ENCODE measurements at places on chromosomes 3 and 15.

- DNase-seq, result no peak
These were observed 24.4 kb downstream of the TP63 start for GRCh38 chr3:189655617-189656016.

- no peak for DNase-seq
These were observed 33.9 kb upstream of the NANOGP8 start for GRCh38 chr15:35118960-35119359.

GRCh38 chr3:72301779-72302178 lies 516.8 kb upstream of the PROK2 start:
- DNase-seq, result no peak

GRCh38 chr3:15216501-15216900 lies 10.5 kb downstream of the CAPN7 start:
- DNase-seq, result no peak

DNA sequence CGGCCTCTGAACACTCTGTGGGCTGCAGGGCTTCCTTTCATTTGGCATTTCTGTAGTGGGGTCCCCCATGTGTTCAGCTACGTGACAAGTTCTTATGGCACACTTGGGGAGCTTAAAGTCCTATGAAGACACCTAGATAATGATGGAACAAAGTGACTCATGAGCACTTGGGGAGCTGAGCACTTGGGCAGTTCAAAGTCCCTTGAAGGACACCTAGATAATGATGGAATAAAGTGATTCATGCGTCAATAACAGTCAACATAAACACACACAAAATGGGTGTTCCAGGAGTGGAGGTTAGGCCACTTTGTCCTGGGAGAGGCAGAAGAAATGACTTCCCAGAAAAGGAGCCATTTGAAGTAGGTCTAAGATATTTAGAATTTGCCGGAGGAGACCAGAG lies 66.6 kb downstream of the LDHAL6B start:
- DNase-seq, result no peak

- no peak for DNase-seq
These were observed 8.7 kb upstream of the LRTM1 start for GRCh38 chr3:54936561-54936960.

DNA sequence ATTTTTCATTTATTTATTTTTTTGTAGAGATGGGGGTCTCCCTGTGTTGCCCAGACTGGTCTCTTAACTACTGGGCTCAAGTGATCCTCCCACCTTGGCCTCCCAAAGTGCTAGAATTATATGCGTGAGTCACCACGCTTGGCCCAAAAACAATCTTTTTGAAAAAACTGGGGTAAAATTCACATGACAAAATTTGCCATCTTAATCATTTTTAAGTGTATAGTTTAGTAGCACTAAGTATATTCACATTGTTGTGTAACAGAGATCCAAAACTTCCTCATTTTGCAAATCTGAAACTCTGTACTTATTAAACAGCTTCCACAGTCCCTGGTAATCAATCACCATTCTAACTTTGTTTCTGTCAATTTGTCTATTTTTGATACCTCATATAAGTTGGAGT lies 5.2 kb downstream of the SNX1 start:
- no peak for DNase-seq

- no peak for DNase-seq
These were observed 117.6 kb upstream of the EIF1B start for GRCh38 chr3:40191850-40192448.

- DNase-seq, result peak; percentile 71
These were observed 45.5 kb downstream of the CBLB start for GRCh38 chr3:105823149-105823867.

DNA sequence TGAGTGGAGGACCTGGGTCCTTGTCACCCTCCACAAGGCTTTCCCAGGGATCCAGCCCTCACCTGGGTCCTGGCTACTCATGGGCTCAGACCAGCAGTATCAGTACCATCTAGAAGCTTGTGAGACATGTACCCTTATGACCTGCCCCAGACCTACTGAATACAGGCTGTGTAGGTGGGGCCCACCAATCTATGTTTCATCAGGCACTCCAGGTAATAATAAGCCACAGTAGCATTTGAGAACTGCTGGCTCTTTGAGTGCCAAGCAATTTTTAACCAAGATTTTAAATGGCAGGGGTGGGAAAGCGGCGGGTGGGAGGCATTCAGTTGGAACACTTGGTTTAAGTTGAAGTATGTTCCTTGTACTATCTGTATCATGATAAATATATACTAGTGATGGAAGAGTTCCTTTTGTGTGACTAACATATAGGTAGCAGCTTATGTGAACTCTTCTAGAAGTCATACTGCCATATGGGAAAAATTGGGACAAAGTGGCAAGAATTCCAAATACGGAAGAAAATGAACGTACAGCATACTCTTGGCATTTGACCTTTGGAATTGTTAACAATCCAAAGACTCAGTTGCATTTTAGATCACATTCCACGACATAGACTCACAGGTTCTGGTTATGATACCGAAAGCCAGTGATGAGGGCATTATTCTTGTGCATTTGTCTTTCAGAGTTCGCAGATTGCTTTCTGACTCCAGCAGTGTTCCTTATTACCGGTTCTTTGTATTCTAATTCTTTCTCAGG lies 190.4 kb downstream of the GHSR start:
- no peak for DNase-seq

DNA sequence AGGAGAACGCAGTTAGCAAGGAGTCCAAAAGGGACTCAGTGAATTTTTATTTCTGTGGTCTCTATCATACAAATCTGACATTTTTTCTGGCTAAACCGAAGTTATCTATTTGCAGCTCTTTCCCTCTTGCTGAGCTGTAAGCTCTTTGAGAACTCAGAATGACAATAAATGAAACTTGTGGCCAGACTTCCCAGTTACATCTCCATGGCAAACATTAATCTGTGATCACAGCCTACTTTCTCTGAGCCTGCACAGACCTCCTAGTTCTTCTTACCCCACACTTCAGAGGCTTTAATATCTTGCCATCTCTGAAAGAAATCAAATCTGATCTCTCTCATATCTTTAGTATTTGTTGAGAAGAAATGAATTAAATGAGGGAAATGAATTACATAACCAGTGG lies 58.0 kb downstream of the PLD1 start:
- DNase-seq, result no peak

GRCh38 chr3:188233320-188233719 lies 79.4 kb downstream of the LPP start:
- DNase-seq, result no peak

- no peak for DNase-seq
These were observed 48.1 kb upstream of the OXTR start for GRCh38 chr3:8817486-8817885.

DNA sequence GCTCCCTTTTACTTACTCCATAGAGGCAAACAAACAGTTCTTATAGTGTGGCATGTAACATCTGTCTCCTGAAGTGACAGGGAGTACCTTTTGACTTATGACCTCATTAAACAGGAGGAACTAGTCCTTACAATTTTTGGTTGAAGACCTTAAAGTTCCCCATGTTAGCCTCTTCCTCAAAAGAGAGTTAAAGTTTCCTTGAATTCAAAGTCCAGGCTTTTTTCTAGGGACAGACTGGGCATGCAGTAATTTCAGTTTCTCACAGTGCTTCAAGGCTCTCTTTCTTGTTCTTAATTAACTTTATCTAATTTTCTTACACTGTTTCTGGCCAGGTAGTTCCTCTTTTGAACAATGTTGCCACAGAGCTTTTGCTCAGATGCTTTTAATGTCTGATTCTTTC lies 12.1 kb downstream of the GOLM2 start:
- no peak for DNase-seq

GRCh38 chr15:49506341-49506740 lies 83.3 kb downstream of the FGF7 start:
- no peak for DNase-seq

- DNase-seq, result no peak
These were observed 382.7 kb upstream of the PPP2R3A start for GRCh38 chr3:135582800-135583199.

- no peak for DNase-seq
These were observed 111.4 kb upstream of the ALCAM start for GRCh38 chr3:105255350-105255749.

GRCh38 chr3:120448756-120449155 lies 2.0 kb downstream of the FSTL1 start:
- peak; percentile 46 for DNase-seq

GRCh38 chr3:37256447-37256846 lies 82.1 kb upstream of the LRRFIP2 start:
- no peak for DNase-seq

GRCh38 chr3:50542177-50543034 lies 25.1 kb downstream of the C3orf18 start:
- no peak for DNase-seq

- DNase-seq, result no peak
These were observed 293.7 kb upstream of the GRM7 start for GRCh38 chr3:6567241-6567640.
